ENCODE measurements at places on chromosomes 1 and 21. TPM values are rescaled to one million over a fixed set of nuclear protein-coding genes. Genes with fewer than 3 reads are reported as not detected.

The TMPRSS2 gene
- total RNA-seq = 21.5 TPM

The DISP3 gene
- not detected for total RNA-seq

The AMY1B gene
- total RNA-seq = not detected

The ATG4C gene
- 5.3 TPM for total RNA-seq

The S100B gene
- total RNA-seq = not detected

The C1orf141 gene
- total RNA-seq = not detected

The SLAMF1 gene
- total RNA-seq = 0.25 TPM

The IFI44L gene
- total RNA-seq = 0.63 TPM

The IGSF21 gene
- 0.81 TPM for total RNA-seq

The HCN3 gene
- 2.5 TPM for total RNA-seq

The OVAAL gene
- total RNA-seq = not detected

The RAVER2 gene
- 0.43 TPM for total RNA-seq

The PGLYRP3 gene
- total RNA-seq = not detected

The LAMB3 gene
- 7.8 TPM for total RNA-seq
